ENCODE measurements at places on chromosomes 13 and 19.

DNA sequence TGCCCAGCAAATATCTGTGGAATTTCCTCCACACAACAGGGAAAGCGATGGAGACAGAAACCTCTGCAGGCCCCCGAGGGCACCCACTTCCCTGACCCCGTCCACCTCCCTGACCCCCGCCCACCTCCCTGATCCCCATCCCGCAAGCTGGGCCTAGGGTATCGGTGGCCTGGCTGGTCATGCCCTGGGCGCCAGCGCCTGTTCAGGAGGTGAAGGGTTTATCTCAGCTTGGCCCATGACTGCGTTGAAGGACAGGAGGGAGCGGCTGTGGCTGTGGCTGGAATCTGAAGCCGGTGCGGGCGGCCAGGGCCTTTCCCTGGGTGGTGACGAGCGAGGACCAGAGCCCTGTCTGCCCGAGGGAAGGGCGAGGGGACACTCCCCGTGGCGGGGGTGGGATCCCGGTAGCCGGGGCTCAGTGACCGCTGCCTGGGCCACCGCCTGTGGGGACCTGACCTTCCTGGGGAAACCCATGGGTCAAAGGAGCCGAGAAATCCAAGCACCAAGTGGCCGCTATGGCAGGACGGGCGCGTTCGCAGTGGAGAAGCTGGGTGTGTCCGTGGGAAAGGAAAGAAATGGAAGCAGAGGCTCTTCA is 20.7 kb downstream of the GAS6 start:
- no peak for DNase-seq

- DNase-seq, result no peak
Observed at GRCh38 chr13:98055623-98056022, 87.3 kb upstream of the FARP1 start.

DNA sequence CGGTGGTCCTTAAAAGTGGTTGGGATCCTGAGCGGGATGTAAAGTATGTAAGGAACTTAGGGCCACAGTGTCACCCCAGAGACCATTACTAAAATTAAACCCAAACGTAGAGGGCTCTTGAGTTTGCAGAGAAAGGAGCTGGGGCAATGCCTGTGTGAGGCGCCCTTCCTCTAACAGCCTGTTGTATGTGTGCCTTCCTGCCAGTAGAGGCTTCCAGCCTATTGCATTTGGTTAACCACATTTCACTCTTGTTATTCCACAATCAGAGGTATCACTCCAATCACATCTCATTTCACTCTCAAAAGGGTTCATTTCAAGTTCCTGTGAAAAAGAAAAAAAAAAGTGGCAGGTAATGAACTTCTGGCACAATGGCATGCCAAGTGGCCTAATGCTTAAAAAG is 29.4 kb downstream of the DIAPH3 start:
- peak; percentile 60 for DNase-seq

- DNase-seq, result no peak
Observed at GRCh38 chr19:23800271-23800670, 41.6 kb upstream of the ZNF681 start.

GRCh38 chr13:112453874-112454647 is 77.9 kb downstream of the SPACA7 start:
- no peak for DNase-seq

GRCh38 chr19:13823256-13823655 is 28.0 kb downstream of the ZSWIM4 start:
- DNase-seq, result no peak

DNA sequence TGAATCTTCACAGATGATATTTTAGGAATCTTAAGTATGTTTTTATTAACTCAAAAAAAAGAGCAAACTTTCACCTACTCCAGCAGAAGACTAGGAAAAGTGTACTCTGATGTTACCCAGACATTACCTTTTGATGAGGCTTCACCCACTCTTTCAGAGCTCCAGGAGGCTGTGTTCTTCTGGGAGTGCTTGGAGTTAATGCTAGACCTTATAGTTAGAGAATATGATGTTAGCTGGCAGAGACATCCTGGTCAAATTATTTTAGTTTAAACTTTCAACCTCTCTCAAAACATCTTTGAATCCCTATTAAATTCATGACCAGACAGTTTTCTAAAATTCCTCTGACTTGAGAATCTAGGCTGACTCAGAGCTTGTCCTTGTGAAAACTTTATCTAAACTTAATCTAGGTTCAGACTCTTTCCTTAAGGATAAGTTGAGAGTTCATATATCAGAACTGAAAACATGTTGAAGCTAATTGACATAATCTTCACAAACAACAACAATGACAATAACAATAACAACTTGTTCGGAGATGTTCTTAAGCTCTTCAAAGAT is 82.8 kb downstream of the ITGBL1 start:
- no peak for DNase-seq

DNA sequence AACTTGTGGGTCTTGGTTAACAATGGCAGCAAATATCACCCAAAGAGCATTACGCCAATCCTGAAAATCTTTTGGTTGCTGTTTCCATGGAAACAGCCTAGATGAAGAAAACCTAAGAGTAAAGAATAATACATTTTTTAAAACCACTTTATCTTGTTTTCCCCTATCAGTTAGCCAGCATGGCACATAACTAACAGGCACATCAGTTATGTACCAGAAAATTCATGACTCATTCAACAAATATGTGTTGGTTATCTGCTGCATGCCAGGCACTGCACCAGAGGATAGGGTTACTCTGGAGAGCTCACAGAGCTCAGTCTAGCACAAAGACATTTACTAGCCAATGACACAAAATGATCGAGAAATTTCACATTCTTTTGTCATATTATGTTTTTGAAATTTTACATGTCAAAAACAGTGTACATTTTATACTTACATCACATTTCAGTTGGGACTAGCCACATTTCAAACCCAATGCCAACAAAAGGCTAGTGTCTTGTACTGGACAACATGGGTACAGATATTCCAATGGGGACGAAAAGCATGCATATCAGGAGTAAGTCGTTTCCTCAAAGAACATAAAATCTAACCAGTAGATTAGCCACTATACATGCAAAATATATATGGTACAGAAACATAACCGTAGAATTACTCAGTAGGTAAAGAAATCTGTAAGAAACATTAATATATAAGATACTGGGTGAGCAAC is 20.3 kb downstream of the LNX2 start:
- no peak for DNase-seq

DNA sequence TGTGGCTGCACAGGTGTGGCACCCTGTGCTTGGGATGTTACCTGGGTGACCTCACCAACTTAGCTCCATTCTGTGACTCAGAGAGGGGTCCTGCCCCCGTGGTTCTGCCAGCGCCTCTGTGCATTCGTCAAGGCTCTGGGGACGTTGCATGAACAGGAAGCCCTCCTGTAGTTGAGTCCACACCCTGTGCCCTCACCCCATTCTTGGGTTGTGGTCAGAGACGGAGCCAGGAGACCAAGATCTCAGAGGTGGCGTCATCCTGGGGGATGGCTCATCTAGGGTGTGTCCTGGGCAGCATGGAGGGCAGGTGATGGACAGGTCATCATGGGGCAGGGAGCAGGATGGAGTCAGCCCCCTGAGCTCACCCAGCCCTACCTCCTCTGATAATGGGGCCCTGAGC is 2.5 kb downstream of the COX6B2 start:
- no peak for DNase-seq

- DNase-seq, result no peak
Observed at GRCh38 chr13:83536941-83537340, 345.3 kb downstream of the SLITRK1 start.

GRCh38 chr19:13334801-13335481 is 171.3 kb downstream of the CACNA1A start:
- DNase-seq, result no peak

DNA sequence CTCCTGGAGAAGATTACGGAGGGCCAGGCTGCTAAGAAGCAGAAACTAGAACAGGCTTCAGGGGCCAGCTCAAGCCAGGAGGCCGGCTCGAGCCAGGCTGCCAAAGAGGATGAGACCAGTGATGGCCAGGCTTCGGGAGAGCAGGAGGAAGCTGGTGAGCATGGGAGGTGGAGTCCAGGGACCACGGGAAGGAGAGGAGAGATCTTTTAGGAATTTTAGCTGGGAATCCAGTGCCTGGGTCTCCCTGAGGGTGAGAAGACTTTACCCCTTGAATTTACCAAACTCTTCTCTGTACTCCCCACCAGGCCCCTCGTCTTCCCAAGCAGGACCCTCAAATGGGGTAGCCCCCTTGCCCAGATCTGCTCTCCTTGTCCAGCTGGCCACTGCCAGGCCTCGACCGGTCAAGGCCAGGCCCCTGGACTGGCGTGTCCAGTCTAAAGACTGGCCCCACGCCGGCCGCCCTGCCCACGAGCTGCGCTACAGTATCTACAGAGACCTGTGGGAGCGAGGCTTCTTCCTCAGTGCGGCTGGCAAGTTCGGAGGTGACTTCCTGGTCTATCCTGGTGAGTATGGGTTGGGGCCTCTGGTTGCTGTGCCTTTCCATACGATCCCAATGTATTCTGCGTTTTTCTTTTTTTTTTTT is 824 bp downstream of the TSEN34 start:
- no peak for DNase-seq

DNA sequence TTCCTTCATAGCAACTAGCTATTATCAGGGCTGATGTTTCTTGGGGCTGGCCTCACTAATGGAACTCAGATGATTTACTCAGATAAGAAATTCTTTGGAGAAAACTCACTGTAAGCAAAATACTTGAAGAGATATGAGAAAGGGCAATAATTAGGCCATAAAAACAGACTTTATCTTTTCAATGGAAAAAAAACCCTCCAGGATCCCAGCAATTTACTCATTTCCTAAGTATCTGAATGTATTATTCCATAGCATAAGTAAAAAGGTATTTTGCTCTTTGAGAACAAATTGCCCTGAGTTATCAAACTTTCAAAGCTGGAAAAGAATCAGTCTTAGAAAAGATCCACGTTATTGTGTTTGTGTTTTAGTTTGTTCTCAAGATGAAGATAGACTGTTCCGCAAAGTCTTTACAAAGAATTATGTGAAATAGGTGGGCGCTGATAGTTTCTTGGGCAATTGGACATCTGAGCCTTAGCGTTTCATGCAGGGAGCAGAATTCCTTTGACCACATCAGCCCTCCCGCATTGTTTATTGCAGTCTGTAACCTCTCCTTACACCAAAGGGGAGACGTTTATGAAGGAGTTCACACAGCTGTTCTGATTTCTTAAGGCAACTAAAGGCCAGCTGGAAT is 29.1 kb upstream of the CSNK1A1L start:
- no peak for DNase-seq

GRCh38 chr13:113022745-113023574 is 53.9 kb downstream of the MCF2L start:
- DNase-seq, result no peak

DNA sequence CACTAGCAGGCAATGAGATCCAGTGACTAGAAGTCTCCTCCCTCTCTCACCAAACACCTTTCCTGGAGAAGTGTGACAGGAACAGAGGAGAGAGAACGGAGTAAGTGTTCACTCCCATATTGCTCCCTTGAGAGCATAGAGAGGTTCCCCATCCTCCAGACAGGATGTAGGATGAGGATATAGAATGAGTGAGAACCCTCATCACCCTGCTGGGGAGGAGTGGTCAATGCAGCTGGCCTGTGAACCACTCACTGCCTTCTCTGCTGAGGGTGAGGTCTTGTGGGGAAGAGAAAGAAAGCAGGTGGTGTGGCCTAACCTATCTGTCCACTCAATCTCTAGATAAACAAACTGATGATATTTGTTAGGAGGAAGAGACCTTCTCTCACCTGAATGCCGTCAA is 386.6 kb downstream of the PCDH20 start:
- no peak for DNase-seq

DNA sequence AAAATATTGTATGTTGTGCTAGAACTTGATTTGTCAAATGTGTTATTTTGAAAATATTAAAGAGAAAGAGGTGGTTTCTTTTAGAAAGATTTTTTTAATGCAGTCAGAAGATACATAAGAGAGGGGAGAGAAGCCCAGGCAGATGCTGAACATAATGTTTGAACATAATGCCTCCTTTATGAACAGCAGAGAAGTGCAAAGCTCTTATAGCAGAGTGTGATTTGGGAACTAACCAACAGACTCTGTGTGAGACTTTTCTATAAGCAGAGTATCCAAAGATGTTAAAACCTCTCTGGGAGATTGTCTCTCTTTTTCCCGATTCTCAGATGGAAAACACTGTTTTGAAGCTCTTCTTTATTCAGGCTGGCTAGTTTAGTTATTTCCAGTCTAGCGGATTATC is 1274.1 kb upstream of the SPRY2 start:
- no peak for DNase-seq

DNA sequence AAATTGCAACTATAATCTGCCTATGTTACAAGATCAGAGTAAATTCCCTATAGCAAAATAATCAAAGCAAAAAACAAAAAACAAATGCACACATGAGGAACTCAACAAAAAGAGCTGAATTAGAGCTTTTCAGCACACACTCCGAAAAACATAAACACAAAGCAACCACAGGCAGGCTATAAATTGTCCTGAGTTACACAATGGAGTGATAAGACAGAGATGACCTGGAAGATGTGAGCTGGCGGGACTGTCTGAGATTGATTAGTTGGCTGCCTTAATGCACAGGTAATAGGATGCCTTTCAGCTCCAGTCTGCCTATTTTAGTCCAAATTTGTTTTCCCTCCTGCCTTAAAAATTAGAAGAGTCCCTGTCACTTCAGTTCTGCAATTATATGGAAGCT is 159.0 kb upstream of the FNDC3A start:
- no peak for DNase-seq

DNA sequence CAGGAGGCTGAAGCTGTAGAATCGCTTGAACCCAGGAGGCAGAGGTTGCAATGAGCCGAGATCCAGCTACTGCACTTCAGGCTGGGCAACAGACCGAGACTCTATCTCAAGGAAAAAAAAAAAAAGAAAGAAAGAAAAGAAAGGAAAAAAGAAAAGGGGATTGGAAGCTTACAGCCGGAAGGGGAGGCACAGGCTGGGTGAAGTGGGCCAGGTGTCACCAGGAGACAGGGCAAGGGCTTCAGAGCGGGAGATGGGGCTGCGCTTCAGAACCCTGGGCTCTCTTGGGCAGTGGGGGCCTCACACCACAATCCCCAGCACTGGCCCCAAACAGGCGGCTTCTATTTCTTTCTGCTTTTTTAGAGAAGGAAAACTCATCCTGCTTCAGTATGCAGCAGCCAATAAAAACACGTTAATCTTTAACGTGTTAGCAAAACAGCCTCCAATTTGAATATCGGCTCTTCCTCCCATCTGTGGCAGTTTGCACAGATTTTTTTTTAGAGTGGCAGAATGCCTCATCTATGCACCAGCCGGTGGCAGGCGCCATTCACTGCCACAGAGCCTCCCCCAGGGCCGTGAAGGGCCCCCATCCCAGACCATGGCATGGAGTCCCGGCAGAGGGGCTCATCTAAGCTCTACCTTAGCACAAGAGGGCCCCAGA is 46.6 kb upstream of the C19orf12 start:
- DNase-seq, result no peak

GRCh38 chr19:2358548-2359173 is 1.4 kb upstream of the TMPRSS9 start:
- DNase-seq, result no peak

GRCh38 chr13:36806102-36806501 is 12.9 kb upstream of the RFXAP start:
- DNase-seq, result no peak

DNA sequence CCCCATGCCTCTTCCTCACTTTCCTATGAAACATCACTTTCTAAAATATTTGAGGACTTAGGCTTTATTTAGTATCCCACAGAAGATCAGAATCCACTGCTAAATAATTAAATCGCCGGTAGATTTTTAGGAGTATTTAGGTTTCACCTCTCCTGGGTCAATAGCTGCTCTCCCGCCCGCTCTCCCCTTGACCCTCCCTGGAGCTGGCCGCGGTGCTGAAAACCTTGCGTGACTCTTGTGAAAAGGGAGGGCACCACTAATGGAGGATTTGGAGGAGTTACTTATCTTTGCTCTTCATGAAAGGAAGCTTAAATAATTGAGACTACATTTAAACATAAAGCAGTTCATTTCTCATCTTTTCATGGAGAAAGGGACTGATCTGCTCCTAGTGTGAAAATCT is 14.1 kb downstream of the POU4F1 start:
- no peak for DNase-seq

Data from activated CD4-positive, alpha-beta T cell treated with anti-CD3 and anti-CD28 coated beads, Interleukin-10, Interleukin-2, amounts not matched to agents 100 ng/mL and 50 ng/mL, durations not matched to agents 16 hours and 8 hours (primary cell).